GM12865 (cell line): ENCODE measurements at places on chromosomes 1 and 21.

GRCh38 chr1:18192974-18193373 is 85.4 kb downstream of the IGSF21 start:
- DNase-seq = no peak

- DNase-seq = peak; percentile 29
Observed at GRCh38 chr21:32726839-32727686, 750 bp downstream of the SYNJ1 start.

GRCh38 chr1:41726899-41727748 is 191.6 kb downstream of the HIVEP3 start:
- DNase-seq = peak; percentile 83

GRCh38 chr1:16338961-16339360 is 13.3 kb downstream of the FBXO42 start:
- DNase-seq = no peak

DNA sequence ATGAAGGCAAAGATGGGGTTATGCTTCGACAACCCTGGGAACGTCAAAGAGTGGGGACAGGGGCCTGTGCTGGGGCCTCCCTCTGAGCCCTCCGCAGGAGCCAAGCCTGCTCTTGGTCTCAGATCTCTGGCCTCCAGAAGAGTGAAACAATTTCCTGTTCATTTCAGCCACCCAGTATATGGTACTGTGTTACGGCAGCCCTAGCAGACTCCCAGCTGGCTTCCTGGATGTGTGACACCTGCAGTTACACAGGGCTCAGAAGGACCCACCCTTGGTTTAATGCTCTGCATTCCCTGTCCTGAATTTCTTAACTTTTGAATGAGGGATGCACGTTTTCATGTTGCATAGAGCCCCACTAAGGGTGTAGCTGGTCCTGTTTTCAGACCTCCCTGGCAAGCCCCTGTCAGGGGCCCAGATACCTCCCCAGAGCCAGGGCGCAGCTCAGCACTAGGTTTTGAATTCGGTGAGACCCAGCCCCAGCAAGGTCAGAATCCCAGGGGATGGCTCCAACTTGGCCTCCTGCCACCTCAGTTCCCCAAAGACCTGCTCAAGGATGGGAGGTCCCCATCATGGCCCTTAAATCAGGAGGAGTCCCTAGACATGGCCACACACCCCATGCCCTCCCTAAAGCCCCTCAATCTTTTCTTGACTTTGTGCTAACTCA is 79.0 kb upstream of the IFFO2 start:
- DNase-seq = no peak

DNA sequence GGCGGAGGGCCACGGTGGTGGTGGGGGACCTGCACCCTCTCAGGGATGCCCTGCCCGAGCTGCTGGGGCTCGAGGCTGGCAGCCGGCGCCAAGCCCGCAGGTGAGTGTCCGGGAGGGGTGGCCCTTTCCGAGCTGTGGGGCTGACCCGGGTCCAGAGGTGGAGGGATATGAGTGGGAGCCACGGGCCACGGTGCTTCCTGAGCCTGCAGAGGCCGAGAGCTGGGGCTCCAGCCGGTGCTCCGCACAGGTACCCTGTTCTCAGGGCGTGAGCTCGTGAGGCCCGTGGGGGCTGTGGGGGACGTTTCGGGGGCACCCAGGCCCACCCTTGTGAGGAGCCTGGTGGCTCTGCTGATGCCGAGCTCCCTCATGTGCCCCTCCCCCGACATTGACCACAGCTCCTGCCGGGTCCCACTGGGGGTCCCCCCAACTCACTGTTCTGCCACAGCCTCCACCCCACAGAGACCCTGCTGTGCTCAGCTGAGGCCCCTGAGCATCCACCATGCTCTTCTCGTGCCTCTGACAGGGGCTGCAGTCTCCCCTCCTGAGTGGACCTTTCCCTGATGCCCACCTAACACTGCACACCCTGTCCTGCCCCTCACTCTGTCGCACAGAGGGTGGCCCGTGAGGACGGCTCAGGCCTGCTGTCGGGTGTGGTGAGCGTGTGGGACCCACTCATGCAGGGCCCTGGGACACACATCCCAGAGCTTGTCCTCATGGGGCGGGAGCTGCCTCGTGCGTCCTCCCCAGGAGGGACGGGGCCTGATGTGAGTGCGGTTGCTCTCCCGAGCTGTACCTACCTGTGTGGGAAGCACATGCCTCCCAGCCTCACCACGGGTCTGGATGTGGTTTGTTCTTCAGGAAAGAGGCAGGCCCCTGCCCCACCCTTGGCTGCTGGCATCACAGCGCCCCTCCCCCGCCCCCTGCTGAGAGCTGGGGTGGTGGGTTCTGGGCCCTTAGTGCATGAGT is 27.5 kb downstream of the SLX9 start:
- DNase-seq = no peak

DNA sequence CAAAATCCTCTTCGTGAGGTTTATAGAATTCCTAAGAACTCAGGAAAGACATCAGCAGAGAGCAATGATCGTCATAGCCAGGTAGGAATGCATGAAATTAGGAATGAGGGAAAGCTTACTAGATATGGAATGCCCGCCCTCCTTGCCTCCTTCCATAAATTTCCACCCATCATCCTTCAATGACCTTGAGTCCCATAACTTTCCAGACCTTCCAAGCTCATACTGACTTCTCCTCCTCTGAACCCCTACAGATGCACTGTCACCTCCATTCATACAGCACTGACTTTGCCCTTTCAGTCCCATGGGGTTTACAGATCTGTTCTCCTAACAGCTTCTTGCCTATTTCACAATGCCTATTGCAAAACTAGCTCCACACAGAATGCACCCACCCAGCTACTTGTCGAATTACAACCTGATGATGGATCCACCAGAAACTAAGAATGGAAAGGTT is 23.8 kb upstream of the PPP1R15B start:
- no peak for DNase-seq

- DNase-seq = peak; percentile 56
Observed at GRCh38 chr1:244239261-244239770, 188.2 kb downstream of the ZBTB18 start.

GRCh38 chr1:38044221-38045215 is 2.1 kb downstream of the POU3F1 start:
- DNase-seq = no peak

GRCh38 chr1:94094469-94095111 is 26.4 kb downstream of the ABCA4 start:
- DNase-seq = no peak

DNA sequence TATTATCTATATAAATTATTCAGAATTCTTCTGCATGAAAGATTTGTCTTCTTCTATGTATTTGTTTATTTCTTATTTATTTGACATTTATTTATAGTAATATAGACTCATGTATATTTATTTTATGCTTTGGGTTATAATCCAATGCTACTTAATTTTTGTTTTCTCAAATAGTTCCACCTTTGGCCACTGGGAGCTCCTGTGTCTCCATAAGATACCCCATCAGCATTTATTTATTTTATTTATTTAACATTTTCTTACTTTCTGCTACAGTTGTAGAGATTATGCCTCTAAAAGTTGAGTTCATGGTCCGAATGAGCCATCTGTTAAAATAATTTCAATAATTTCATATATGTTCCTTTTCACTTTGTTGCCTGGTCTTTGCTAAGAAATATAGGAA is 289.4 kb downstream of the ADGRL2 start:
- no peak for DNase-seq

GRCh38 chr21:35982717-35983116 is 77.6 kb downstream of the SETD4 start:
- DNase-seq = no peak

GRCh38 chr1:118920124-118920717 is 67.9 kb downstream of the TBX15 start:
- no peak for DNase-seq

DNA sequence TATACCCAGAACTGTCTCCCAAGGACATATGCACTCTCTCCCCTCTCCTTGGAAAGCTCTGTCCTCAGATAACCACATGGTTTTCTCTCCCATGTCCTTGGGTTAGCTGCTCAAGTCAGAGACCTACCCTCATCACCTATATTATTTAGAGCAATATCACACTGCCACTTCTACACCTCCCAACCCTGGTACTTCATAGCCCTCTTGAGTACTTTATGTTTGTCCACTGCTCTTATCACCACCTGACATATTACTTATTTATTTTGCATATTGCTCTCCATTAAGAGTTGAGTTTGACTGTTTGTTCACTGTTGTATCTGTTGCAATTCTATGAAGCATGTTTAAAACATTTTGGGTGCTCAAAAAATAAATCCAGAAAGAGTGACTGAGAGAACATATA is 126.3 kb upstream of the ATP1B1 start:
- DNase-seq = no peak

- DNase-seq = no peak
Observed at GRCh38 chr1:230824919-230825721, 43.2 kb downstream of the C1orf198 start.

GRCh38 chr1:47189844-47190508 is at the start of gene PDZK1IP1:
Gene PDZK1IP1, minus strand, starts transcription at chr1:47190036. Its CDS starts 104 bp downstream, at chr1:47189932.
- DNase-seq = no peak

GRCh38 chr21:35226328-35226727 is 177.2 kb upstream of the RUNX1 start:
- DNase-seq = no peak
